Right renal pelvis (tissue), 4 donors: ENCODE measurements at places on chromosomes 5 and 9.

DNA sequence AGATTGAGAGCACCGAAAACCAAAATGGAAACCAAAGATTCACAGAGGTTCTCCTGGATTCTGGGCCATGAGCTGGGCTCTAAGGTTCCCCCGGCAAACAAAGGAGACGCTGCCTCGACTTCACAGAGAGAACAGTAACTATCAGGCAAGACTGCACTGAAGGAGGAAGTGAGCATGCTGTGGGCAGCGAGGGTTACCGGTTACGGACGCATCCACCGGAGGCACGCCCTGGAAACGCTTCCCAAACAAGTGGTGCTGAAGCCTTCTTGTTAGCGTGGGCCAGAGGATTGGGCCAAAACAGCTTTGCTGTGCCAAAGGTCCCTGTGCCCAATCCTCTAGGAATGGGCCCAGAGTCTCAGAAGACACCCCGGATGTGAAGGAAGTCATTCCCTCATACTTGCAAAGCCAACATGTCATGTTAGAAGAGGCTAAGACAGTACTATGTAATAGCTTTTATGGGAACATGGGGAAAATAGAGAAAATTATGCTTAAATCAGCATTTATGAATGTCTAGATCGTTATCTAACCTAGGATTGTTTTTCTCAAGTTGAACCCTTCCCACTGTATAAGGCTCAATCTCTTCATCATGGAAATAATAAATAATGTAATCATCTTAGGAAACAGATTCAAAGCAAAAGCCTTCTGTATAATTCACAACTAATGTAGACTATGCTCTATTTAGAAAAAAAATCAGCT is 145.4 kb downstream of the GABBR2 start:
- DNase-seq = no peak

- DNase-seq = no peak
Observed at GRCh38 chr5:16618138-16618897, 1.5 kb upstream of the RETREG1 start.

GRCh38 chr5:130963798-130964197 is 201.3 kb downstream of the HINT1 start:
- no peak for DNase-seq

DNA sequence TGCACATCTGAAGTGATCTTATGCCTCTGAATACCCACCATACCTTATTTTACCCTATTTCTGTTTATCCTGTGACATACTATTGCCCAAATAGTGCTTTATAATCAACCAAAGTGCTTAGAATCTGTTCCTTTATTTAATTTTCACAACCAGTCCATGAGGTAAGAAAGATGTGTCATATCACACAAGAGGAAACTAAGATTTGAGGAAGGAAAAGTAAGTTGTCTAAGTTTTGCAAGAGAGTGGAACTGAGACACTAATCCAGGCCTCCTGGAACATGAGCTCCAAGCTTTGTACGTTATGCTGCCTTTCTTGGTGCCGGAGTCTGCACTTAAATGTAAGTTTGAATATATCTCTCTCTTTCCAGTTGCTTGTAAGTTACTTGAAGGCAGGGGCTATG is 17.2 kb downstream of the KDM3B start:
- no peak for DNase-seq

- DNase-seq = no peak
Observed at GRCh38 chr9:13352451-13352979, 73.0 kb upstream of the MPDZ start.

- DNase-seq = no peak
Observed at GRCh38 chr5:163399923-163400322, 37.5 kb upstream of the CCNG1 start.

DNA sequence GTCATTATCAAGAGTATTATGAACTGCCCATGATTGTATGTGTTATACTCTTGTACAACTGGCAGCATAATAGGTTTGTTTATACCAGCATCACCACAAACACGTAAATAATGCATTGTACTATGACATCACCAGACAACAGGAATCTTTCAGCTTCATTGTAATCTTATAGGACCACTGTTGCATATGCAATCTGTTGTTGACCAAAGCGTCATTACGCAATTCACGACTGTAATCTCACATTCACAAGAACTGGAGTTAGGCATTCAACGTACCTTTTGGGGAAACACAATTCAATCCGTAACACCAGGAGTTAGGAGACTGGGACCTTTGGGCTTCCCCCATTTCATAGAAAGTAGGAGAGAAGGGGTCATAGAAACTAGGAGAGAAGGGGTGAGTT is 20.4 kb upstream of the ARSI start:
- no peak for DNase-seq
